Stimulated activated CD4-positive, alpha-beta T cell treated with anti-CD3 and anti-CD28 coated beads, Interleukin-1b, Interleukin-23, amount 100 ng/mL, for 24 hours (primary cell): ENCODE measurements at places on chromosomes 5 and 9.

DNA sequence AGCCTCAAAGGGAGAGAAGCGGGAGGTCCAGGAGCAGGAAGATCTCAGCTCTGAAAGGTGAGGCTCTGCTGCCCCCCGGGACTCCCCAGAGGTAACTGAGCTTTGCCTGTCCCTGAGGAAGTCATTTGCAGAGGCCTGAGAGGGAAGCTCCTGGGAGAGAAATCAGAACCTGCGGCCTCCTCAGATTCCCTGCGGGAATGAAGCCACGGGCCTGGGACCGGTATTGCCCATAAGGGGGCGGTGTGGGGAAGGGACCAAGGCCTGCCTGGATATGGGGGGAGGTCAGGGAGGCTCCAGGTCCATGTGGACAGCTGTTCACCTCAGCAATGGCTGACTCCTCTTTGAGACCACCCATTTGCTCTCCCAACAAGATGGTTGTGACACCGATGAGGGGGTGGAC lies 1.3 kb downstream of the SPATA31E1 start:
- DNase-seq = no peak

DNA sequence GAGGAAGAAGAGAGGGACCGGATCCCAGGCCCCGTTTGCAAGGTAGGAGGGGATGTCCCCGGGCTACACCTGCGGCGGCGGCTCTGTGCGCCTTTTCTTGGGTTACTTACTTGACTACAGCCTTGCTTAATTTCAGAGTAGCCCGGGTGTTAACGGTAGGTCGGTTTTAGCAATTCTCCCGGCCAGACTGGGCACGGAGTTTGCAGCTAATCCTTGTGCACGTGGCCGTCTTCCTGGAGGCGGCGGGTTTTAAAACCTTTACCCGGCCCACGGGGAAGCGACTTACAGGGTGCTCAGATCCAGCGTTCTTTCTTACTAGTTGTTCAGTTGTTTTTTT lies 313 bp downstream of the BRIX1 start:
- no peak for DNase-seq

DNA sequence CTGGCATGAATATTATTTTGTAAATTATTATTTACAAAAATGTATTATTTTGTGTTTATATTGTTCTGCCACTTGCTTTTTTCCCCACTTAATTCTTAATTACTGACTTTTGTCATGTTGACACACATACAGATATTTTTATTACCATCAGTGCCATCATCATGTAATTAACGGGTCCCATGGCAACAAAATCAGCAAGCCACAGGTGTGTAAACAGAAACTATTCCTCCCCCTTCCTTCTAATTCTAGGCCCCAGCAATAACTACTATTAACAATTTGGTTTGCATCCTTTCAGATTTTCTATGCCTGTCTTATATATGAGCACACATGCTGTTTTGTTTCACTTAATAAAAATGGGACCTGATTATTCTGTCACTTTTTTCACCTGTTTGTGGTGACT lies 29.3 kb downstream of the CYFIP2 start:
- DNase-seq = no peak

- no peak for DNase-seq
Measured at GRCh38 chr5:59346982-59347381, 546.5 kb downstream of the PDE4D start.

GRCh38 chr5:138685193-138685745 lies 68.0 kb upstream of the CTNNA1 start:
- DNase-seq = no peak

- no peak for DNase-seq
Measured at GRCh38 chr5:141963701-141964100, 5.2 kb upstream of the RNF14 start.

- no peak for DNase-seq
Measured at GRCh38 chr5:61768692-61769281, 436.7 kb downstream of the ZSWIM6 start.

DNA sequence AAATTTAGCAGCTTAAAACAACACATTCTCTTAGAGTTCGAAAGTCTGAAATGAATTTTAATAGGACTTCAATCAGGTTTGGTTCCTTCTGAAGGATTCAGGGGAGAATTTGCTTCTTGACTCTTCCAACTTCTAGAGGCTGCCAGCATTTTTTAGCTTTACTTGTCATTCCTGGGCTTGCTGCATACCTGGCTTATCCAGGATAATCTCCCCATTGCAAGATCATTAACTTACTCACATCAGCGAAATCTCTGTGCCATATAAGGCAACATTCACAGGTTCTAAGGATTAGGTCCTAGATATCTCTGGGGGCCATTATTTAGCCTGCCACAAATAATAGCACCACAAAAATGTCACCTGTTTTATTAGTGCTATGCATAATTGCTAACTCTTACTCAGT lies 46.2 kb upstream of the PCSK5 start:
- no peak for DNase-seq

- no peak for DNase-seq
Measured at GRCh38 chr5:73266925-73267765, 94.2 kb downstream of the TMEM174 start.

DNA sequence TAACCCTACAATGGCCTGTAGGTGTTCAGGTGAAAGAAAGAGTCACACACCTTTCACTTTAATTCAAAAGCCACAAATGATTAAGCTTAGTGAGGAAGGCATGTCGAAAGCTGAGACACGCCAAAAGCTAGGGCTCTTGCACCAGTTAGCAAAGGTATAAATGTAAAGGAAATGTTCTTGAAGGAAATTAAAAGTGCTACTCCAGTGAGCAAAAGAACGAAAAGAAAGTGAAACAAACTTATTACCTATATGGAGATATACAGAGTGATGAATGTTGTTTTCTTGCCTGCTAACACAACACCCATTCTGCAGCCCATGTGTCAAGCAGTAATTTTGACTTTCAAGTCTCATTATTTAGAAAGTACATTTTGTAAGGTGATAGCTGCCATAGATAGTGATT lies 254.2 kb upstream of the SLC24A2 start:
- no peak for DNase-seq

GRCh38 chr5:73826301-73827105 lies 200.5 kb downstream of the ARHGEF28 start:
- no peak for DNase-seq

DNA sequence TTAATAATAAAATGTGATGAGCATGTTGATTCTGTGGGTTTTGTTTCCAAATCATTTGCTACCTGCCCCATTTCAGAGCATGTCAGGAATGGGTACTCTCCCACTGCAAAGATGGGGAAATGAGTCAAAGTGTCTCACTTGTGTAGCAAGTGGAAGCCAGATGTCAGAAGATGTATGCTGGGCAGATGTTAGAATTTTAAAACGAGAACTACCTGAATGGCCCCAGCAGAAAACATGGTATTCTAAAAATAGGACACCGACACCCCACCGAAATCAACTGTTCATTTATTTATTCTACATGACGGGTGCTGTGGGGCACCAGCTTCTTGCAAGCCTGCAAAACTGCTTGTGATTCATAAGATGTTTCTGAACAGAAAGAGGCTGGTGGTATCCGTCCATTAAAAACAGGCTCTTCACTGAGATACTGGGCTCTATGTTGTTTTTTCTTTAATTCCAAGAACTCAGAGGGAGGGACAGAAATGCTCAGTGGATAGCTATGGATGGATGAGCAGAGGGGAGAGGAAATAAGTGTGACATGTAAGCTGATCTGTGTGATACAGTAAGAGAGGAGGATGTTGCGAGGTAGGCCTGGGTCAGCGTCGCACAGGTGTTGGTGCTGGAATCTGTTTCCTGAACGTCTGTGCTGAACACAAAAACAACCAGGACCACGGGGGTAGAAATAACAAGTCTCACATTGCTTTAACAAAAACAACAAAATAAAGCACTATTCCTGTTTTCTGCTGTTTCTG lies 157.2 kb downstream of the EFNA5 start:
- DNase-seq = no peak

DNA sequence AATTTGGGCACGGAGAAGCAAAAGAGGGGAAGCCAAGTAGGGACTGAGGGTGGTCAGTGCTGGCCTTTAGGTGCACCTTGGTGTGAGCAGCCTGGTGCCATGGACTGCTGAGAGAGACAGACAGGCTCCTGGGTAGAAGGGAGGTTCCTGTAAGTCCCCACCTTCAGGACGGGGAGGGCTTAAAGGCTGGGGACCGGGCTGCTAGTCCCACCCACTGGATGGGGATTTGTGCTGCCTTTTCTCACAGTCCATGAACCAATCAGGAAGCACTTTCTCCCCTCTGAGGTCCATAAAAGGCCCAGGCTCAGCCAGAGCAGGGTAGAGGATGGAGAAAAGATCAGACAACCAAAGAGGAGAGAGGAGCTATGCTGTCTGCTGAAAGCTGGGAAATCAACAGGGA lies 15.2 kb downstream of the CDC25C start:
- DNase-seq = no peak

GRCh38 chr9:137303151-137303892 lies 1.3 kb upstream of the NRARP start:
- no peak for DNase-seq

GRCh38 chr9:107906074-107906473 lies 416.5 kb upstream of the KLF4 start:
- DNase-seq = no peak

DNA sequence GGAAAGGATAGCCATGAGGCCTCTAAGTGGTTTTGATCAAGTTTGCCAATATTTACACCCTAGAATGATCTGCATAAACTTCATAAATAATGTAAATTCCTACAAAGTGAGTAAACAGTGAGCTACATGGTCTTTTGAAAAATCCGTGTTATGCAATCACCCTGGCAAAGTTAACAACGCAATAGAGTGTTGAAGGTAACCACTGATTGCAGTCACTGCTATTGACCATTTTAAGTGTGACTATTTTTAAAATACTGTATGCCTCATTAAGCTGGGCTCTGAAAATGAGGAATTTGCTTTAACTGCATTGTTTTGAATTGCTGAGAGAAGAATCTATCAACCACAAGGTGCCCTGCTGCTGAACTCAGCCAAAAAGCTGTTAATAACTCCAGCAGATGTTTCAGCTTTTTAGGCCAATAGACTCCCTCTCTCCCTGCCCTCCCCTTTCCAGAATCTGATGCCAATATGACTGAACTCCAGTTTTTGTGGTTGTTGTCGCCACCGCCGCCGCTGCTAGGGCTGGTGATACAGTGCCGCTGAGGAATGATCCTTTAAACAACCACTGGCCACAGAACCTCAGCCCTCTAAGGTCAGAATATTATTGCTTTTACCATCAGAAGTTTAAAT lies 35.3 kb upstream of the SMARCA2 start:
- no peak for DNase-seq

DNA sequence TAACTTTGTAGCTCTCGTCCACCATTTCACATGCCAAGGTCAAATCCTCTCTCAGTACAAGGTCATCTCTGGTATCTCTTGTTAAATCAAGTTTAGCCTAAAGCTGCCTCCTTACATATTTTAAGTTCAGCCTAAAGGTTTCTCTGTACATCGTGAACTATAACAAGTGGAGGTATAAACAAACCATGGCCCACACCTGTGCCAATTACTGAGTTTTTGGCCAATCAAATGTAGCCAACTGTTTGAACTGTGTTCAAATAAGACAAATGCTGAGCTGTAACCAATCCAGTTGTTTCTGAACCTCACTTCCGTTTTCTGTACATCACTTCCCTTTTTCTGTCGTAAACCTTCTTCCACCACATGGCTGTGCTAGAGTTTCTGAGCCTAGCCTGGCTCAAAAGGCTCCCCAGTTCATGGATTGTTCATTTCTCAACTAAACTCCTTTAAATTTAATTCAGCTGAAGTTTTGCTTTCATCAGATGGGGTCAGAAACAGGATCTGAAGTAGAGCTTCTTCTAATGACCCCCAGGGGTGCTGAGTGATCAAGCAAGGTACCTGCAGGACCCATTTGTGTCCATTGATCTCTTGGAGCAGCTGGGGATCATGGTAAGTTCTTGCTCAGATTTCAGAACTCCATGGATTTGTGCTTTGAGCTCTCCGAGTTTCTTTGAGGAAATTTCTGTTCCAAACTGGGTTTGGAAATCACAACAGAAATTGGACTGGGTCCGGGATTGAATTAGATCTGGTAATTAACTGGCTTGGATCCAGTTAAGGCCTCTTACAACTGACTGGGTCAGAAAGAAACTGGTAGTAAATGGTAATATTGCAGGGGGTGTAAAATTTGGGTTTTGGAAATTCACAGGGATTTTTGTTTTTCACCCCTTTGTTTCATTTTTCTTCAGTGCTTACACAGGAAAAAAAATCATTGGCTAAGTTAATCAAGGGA lies 11.0 kb upstream of the NANS start:
- peak; percentile 12 for DNase-seq

DNA sequence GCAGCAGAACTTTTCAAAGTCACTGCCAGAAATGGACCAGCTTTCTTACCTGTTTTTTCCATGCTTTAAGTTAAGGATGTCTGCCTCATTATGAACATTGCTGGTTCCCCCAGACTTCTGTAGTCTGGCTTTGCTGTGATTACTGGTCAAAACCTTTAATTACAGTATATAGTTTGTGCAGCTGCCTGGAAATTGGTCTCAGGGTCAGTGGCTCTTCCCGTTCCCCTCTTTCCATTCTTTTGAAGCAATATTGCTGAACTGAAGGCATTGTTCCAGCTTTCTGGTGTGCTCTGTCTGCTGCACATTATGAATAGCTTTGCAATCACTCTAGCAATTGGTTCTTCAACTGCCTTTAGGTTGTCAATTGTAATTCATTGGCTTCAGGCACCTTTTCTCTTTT lies 206.5 kb downstream of the ARL15 start:
- DNase-seq = no peak

DNA sequence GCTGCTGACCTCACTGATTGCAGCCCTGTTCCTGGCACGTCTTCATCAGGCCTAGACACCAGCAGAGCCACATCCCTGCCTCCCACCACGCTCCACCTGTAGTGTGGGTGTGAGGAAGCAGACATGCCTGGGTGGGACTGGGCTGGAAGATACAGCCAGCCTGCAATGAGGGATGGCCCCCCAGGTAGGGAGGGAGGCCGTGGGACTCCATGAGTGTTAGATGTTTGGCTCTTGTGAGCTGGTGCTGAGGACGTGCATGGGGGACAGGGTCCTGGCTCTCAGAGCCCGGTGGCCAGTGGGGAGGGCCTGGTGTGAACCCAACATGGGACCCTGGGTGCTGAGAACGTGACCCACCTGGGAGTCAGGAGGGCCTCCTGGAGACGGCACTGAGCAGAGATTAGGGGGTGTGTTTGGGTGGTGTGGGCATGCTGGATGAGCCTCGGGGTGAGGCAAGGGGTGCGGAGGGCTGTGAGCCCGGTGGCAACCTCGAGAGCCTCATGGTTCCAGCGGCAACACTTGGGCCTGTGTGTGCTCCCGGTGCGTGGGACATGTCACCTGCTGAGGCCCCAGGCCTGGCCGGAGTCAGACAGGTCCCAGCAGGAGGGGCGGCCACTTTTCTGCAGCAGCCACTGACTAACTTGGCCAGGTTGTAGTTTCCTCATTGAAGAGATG lies 87.6 kb downstream of the PHF2 start:
- no peak for DNase-seq
